ENCODE measurements at places on chromosomes 6 and 20.
A peak's percentile ranks its signal among the peaks of the same experiment; 100 is the strongest.

GRCh38 chr6:158010591-158011477 is 29.2 kb downstream of the SYNJ2 start:
- no peak for DNase-seq

DNA sequence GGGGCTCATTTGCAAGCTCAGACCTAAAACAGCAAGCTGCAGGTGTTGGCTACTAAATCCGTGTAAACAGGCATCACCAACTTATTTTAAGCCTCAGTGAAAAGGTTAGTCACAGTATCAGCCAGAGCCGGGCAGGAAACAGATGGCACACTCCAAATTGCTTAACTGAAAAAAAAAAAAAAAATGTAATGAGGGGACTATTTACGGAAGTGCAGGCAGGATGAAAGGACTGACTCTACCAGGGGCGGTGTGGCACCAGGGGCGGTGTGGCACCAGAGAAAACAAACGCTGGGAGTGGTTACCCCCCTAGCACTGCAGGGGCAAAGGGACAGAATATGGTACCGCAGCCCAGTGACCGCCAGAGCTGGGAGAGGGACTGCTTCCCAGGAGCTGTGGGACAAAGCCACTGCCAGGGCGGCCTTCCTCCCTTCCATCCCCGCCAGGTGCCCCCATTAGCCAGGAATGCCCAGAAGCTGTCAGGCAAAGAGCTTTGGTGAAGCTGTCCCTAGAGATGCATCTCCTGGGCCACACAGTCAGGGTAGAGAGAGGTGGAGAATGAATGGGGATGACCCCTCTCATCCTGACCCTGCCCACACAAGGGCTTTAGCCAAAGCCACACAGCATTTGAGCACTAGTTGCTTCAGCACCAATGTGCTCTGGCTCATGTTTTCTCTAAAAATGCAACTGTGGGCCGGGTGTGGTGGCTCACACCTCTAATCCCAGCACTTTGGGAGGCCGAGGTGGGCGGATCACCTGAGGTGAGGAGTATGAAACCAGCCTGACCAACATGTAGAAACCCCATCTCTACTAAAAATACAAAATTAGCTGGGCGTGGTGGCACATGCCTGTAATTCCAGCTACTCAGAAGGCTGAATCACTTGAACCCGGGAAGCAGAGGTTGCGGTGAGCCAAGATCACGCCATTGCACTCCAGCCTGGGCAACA is 39.6 kb upstream of the GFOD1 start:
- no peak for DNase-seq

DNA sequence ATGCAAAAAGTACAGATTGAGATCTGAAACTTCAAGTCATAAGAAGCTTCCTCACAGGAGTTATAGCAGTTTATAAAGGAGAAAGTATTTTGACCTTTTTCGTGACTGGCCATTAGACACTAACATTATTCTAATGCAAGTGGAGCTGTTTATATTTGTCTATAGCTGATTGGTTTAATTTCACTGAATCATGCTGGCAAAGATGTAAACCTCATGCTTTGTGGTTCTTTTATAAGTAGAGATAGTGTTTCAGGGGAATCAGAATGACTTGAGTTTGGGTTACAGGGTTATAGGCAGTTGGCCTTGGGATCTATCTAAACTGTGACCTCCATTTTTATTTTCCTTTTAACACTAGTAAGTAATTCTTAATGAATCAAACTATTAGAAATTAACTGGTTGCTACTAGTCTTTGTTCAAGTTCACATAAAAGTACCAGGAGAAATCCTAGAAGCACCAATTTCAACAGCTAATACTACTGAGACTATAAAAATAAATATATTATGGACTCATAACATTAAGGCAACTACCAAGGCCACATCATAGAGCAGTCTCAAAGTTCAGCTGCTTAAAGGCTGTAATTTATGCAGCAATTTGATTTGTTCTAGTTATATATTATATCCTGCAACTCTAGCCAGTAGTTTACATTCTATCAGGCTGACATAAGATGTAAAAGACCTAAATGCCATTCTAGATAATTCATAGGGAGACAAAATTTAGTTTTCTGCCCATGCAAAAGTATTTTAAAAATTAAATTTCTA is 94.0 kb downstream of the RNGTT start:
- no peak for DNase-seq

GRCh38 chr6:105677671-105678475 is 275.0 kb upstream of the PREP start:
- DNase-seq: no peak

DNA sequence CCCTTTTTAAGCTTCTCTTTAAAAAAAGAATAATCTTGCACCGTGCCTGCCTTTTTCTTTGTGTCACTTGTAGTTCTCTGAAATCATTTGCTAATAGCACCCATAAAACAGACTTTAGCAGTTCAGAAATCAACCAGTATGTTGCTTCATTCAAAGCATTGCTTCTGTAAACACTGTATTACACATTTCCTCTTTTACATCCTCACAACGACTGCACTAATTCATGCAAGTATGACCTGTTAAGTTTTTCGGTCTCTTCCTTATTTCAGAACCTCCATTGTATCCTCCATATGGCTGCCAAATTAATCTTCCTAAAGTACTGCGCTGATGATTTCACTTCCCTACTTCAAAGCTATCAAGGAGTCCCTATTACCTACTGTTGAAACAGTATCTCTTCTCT is 142.9 kb upstream of the RNF217 start:
- DNase-seq: no peak

- DNase-seq: peak; percentile 34
These were observed 268.0 kb downstream of the TFAP2A start for GRCh38 chr6:10146715-10147451.

Data from activated CD4-positive, alpha-beta T cell treated with anti-CD3 and anti-CD28 coated beads, Interleukin-2, Interleukin-6, amounts not matched to agents 100 ng/mL and 50 ng/mL, durations not matched to agents 16 hours and 8 hours (primary cell).